ENCODE measurements at places on chromosomes 11 and 22.

GRCh38 chr11:132519241-132519815 lies 1013.0 kb downstream of the OPCML start:
- no peak for DNase-seq

DNA sequence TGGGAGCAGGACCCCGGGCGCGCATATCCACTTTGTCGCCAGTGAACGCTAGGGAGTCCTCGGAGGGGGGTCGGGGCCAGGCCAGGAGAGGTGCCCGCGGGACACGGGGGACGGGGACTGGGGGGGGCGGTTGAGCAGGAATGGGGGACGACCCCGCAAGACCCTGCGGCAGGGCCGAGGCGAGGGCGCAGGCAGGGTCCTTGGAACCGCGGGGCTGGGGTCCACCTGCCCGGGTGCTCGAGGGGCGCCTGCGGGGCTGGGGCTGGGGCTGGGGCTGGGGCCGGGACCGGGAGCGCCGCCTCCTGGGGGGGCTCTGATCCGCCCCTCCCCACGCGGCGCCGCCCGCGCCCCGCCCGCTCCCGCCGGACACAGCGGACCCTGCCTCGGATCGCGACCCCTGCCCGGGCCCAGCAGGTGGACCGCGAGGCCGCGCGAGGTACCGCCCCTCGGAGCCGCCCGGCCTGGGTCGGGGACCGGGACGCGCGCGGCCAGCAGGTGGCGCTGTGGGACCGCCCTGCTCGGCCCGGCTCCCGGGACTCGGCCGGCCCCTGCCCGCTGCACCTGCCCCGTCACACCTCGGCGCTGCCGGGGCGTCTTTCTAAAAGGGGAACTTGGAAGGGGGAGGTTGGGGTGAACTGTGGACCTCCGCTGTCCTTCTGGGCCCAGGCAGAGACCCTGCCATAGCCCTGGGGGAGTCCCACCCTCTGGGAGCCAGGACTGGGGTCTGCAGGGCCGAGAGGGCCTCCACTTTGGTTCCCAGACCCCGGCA lies 11.0 kb downstream of the CRELD2 start:
- DNase-seq = peak; percentile 74

DNA sequence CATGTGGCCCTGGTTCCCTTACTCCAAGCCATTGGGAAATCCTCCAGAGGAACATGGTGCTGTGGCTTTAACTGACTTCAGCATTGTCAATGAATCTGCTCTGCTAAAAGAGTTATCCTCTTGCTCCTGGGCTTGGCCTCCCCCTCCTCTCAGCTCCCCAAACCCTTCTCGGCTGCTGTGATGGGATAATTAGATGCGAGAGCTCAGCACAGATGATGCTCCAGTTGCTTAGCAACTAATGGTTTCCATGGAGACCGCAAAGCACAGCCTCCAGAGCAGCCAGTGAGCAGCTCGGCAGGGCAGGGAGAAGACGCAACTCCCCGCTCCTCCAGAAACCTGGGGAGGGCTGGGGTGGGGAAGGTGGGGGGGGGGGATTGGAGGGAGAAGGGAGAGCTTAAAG lies 2.8 kb upstream of the UPK2 start:
- no peak for DNase-seq

DNA sequence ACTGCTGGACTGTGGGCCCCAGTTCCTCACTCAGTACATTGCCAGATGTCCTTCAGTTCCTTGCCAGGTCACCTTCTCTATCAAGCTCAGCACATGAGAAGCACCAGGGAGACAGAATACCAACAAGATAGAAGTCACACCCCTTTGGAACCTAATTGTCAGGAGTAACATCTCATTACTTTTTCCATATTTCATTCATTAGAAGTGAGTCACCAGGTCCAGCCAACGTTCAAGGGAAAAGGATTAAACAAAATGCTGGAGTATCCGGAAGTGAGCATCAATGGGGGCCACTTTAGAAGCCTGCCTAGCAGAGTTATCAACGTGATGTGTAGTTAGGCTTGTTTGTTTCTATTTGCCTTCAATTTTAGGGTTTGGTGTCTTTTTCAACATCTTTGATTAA lies 569.3 kb downstream of the MIAT start:
- no peak for DNase-seq

GRCh38 chr11:64893194-64894069 lies 15.0 kb upstream of the EHD1 start:
- no peak for DNase-seq
